Activated CD4-positive, CD25-positive, alpha-beta regulatory T cell (primary cell): ENCODE measurements at places on chromosomes 1 and 21.
A peak's percentile ranks its signal among the peaks of the same experiment; 100 is the strongest.

DNA sequence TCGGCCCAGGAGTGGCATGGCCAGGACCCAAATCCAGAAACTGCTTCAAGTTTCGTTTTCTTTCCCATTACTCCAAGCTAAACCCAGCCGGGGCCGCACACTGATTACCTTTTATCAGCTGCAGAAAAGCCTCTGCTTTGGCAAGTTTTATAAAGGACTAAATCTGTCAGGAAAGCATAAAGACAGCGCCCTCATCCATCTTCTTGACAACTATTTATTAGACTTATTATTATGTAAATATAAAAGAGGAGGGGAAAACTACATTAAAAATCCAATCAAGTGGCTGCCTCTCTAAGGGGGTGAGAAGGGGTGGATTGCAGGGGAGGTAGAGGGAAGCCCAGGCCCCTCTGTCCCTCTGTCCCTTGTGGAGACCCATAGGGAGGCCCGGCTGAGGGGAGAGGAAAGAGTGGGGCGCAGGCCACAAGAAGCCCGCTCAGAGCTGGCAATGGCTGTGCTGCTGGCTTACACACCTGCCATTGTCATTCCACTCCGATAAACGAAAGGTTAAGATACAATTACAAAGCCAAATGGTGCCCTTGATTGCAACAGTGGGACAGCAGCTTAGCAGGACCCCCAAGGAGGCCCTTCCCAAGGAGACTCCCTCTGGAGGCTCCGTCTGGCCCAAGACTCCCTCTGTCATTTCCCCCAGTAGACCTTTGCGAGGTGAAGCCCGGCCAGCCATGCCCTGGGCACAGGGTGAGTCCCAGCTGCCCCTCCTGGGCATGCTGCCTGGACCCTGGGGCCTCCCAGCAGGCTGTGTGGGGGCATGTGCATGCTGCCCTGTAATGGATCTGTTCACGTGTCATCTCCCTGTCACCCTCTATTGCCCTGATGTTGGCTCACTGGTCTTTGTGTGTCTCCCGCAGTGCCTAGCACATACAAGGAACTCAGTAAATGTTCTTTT, 45.4 kb downstream of the KCND3 start:
- DNase-seq, result no peak

GRCh38 chr1:84415396-84415795, 17.1 kb downstream of the DNASE2B start:
- no peak for DNase-seq

DNA sequence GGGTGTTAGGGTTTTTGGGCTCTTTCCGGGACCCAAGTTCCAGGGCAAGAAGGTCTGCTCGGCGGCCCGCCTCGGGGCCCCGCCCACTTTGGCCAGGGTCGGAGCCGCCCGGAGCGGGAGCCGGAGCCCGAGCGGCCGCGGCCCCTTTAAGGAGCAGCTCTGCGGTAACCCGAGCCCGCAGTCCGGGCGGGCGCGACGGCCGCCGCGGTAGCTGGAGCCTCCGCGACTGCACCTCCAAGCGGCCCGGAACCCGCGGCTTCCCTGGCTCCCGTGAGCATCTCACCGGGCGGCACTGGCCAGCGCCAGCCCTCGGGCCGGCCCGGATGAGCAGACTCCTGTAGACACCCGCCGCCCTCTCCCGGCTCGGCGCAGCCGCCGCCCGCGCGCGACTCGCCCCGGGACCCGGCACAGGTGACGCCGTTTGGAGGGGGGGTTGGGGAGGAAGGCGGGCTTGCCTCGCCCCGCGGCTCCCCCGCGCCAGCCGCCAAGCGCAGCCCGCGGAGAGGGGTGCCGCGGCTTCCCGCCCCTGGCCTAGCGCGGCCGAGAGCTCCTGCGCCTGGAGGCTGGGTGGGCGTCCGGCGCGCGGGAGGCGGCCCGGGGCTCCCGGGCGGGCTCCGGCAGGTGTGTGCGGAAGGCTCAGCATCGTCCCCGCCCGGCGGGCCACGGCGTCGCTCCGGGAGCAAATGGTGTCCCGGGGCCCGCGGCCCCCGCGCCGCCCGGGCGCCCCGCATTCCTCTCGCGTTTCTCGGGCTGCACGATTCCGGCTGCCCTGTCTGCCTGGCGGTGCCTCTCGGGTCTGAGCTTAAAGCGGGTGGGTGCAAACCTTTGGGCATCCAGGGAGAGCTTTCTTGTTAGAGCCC, at the start of gene TLCD4:
TLCD4 (plus strand) TSS at position 149 of the 860 bp plus-strand sequence. CDS start 26,547 bp downstream, outside the sequence.
- DNase-seq, result peak; percentile 9

- no peak for DNase-seq
Observed at GRCh38 chr1:32393136-32393535, 1.1 kb downstream of the BSDC1 start.

DNA sequence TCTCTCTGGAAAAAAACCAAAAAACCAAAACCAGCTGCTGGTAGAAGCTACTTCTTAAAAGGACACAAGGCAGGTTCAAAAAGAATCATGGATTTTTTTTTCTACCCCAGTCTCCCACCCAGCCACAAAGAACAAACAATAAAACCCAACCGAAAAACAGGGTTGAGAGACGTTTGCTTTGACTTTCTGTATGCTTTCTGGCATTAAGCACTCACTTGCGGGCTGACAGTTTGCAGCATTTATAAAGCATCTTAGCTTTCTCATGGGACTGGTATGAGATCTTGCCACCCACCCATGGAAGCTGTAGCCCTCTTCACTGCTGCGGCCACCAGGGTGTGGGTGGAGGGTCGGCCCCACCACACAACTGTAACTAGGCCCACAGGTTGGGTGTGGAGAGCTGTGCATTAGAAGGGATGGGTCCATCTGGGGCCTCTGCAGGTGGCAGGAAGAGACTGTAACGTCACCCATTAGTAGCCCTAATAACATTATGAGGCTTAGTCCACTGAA, 165.7 kb downstream of the RHOU start:
- no peak for DNase-seq

DNA sequence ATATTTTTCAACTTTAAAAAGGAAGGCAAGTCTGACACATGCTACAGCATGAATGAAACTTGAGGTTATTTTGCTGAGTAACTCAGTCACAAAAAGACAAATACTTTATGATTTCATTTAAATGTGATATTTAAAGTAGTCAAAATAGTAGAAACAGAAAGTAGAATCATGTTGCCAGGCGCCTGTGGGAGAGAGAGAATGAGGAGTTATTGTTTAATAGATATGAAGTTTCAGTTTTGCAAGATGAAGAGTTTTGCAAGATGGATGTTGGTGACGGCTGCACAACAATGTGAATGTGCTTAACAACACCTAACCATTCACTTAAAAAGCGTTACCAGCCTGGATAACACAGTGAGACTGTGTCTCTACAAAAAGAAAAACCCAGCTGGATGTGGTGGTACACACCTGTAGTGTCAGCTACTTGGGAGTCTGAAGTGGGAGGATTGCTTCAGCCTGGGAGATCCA, 20.7 kb upstream of the ATP1A1 start:
- no peak for DNase-seq

DNA sequence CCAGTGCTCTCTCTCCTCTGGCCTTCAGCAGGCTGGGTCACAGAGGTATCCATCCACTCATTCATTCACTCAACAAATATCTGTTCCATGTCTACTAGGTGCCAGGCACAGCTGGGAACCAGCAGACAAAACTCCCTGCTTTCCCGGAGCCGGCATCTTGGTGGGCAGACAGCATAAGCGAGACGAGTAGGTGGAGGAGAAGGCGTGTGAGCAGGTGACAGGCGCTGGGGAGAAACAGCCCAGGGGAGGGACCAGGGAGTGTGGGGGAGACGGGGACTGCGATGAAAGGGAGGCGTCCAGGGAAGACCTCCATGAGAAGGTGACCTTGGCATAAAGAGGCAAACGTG, 11.0 kb upstream of the KCNAB2 start:
- no peak for DNase-seq

DNA sequence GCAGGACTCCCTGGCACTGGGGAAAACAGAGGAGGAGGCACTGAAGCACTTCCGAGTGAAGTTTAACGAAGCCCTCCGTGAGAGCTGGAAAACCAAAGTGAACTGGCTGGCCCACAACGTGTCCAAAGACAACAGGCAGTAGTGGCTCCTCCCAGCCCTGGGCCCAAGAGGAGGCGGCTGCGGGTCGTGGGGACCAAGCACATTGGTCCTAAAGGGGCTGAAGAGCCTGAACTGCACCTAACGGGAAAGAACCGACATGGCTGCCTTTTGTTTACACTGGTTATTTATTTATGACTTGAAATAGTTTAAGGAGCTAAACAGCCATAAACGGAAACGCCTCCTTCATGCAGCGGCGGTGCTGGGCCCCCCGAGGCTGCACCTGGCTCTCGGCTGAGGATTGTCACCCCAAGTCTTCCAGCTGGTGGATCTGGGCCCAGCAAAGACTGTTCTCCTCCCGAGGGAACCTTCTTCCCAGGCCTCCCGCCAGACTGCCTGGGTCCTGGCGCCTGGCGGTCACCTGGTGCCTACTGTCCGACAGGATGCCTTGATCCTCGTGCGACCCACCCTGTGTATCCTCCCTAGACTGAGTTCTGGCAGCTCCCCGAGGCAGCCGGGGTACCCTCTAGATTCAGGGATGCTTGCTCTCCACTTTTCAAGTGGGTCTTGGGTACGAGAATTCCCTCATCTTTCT, 75.5 kb downstream of the PIK3CD start:
- no peak for DNase-seq

DNA sequence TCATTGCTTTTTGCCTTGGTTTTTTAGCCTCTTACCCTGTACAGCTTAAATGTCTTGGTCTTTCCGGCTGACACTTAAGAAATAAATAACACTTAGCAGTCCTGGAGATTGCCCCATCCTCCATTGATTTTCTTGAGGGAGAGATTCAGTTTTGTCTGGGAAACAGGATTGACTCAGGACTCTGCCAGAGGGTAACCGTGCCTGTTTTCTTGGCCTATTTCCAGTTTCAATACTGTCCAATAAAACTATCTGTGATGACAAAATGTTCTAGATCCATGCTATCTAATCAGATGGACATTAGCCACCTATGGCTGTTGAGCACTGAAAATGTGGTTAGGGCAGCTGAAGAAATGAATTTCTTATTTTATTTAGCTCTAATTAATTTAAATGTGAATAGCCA, 216.1 kb downstream of the DUSP10 start:
- DNase-seq, result no peak

- no peak for DNase-seq
Observed at GRCh38 chr1:185401019-185401418, 84.0 kb upstream of the IVNS1ABP start.

- DNase-seq, result no peak
Observed at GRCh38 chr21:35274923-35275322, 225.8 kb upstream of the RUNX1 start.

- DNase-seq, result no peak
Observed at GRCh38 chr1:153192697-153193096, 10.5 kb upstream of the LELP1 start.

GRCh38 chr1:205701420-205701819, 21.1 kb upstream of the SLC45A3 start:
- DNase-seq, result no peak

DNA sequence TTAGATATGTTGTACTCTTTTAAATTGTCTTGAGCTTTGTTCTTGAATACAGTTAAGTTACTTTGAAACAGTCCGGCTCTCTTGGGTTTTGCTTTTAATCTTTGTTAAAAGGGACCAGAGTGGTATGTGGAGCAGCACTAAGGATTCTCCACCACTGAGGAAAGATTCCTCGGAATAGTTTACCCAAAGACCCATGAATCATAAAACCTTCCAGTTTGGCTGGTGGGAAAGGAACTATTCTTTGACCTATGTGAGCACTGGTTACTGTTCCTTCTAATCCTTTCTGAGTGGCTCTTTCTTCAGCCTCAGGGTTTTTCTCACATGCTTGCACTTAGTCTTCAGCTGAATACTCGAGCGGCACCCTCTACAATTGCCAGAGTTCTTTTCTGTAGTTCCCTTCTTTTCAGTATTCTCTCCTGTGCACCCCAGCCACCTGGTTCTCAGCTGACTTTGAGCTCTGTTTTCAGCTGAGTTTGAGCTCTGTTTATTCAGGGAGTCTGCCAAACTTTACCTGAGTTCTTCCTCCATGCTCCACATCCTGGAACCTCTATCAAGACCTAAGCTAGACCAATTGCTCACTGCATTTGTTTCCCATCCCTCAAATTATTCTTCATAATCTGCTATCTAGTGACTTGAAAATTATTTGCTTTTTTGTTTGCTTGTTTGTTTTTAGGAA, 253.8 kb upstream of the PLXNA2 start:
- DNase-seq, result no peak

- DNase-seq, result no peak
Observed at GRCh38 chr1:94235189-94236012, 2.0 kb downstream of the ARHGAP29 start.

GRCh38 chr1:48681476-48682305, 95.0 kb downstream of the BEND5 start:
- no peak for DNase-seq

- DNase-seq, result no peak
Observed at GRCh38 chr1:147719711-147720225, 40.6 kb downstream of the GJA5 start.

GRCh38 chr1:109803901-109804331, 40.2 kb upstream of the EPS8L3 start:
- no peak for DNase-seq

GRCh38 chr1:206631085-206631509, 4.2 kb upstream of the DYRK3 start:
- DNase-seq, result no peak

DNA sequence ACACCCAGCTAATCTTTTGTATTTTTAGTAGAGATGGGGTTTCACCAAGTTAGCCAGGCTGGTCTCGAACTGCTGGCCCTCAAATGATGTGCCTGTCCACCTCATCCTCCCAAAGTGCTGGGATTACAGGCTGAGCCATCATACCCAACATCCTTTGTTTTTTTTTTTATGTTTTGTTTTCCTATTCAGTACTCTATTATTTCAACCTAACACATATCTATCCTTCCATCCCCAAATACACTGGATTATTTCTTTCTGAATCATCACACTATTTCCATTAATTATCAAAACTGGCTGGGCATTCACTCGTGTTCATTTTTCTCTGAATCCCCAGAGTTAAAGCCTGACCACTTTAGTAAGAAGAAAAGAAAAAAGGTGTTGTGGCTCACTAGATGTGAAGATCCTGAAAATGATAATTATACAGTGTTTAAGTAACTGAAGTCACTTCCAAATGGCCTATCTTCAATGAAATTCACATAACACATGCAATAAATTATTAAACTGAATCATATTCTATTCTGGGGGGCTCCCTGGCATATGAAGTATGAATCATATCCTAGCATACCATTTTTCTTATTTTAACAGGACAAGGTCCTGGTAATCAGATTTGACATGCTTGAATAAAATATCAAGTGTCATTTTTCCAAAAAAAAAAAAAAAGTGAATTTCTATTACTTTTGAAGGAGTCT, 1754.2 kb downstream of the BRINP3 start:
- no peak for DNase-seq

GRCh38 chr1:211829343-211830054, 1.1 kb downstream of the LPGAT1 start:
- no peak for DNase-seq

DNA sequence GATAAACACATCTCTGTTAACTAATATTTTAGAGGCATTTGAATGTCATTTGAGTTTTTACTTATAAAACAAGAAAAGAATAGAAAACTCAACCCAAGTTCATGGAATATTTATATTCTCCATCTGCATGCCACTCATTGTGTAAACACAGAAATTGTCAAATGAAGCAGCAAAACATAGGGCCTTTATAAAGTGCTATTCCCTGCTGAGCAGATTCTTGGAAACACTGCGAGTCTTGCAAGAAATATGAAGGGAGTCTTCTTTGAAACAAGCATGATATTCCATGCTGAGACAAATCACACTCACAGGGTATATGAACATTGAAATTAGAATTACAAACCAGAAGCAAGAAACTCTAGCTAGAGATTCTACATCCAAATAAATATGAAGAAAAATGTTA, 655.8 kb downstream of the BRINP3 start:
- no peak for DNase-seq

GRCh38 chr1:66624412-66625060, 90.6 kb downstream of the SGIP1 start:
- DNase-seq, result no peak

- DNase-seq, result no peak
Observed at GRCh38 chr1:162753001-162753658, 37.4 kb upstream of the HSD17B7 start.
